Uterine smooth muscle cell (primary cell): ENCODE measurements at places on chromosomes 11 and 22. TPM values are rescaled to one million over a fixed set of nuclear protein-coding genes. Genes with fewer than 3 reads are reported as not detected.

The P4HA3 gene
- total RNA-seq, result 6.0 and 21.9 TPM in 2 replicates

The MPZL3 gene
- 0.62 and 1.8 TPM in 2 replicates for total RNA-seq

The SCN2B gene
- under 0.01 TPM in 1 of 2 replicates, not detected in the other for total RNA-seq

The PNPLA5 gene
- under 0.01 TPM in 1 of 2 replicates, not detected in the other for total RNA-seq

The PATE2 gene
- total RNA-seq, result 0.12 and 0.22 TPM in 2 replicates

The KDM4D gene
- 1.00 and 1.4 TPM in 2 replicates for total RNA-seq

The P2RY2 gene
- under 0.01 TPM in 1 of 2 replicates, not detected in the other for total RNA-seq

The RTN4R gene
- total RNA-seq, result 0.77 and 1.00 TPM in 2 replicates
